ENCODE measurements at places on chromosomes 3 and 15.

- no peak for DNase-seq
Measured at GRCh38 chr3:13309004-13309403, 111.1 kb downstream of the NUP210 start.

GRCh38 chr3:111763968-111764367, 95.1 kb upstream of the PHLDB2 start:
- no peak for DNase-seq

GRCh38 chr15:93362821-93363220, 273.8 kb upstream of the RGMA start:
- no peak for DNase-seq

GRCh38 chr3:37504583-37505357, 330.4 kb upstream of the LRRFIP2 start:
- no peak for DNase-seq

Data from CD4-positive, alpha-beta T cell treated with Interferon alpha-2 for 1 hour (primary cell).